Spleen (tissue), 13 donors: ENCODE measurements at places on chromosomes 2 and 18.
A peak's percentile ranks its signal among the peaks of the same experiment; 100 is the strongest.

DNA sequence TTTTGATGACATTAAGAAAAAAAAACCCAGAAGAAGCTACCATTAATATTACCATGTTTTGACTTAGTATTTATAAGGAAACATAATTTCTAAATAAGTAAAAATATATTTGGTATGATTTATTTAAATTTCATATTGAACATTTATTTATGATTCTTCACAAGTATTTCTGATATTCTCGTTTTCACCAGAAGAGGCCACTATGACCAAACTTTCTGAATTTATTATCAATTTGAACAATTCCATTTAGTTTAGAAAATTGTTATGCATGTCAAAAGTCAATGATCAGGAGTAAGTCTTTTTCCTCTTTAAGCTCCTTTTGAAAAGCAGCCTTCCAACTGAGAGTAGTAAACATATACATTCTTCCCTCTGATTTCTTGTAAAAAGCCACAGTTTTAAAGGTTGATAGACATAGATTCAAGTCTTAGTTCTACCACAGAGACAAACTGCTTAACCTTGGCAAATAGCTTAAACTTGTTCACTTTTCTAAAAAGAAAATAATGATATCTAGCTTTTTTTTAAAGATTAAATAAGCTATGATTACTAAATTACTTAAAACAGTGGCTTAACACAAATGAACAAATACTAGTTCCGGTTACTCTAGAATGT lies 329.9 kb downstream of the TRIB2 start:
- no peak for DNase-seq

GRCh38 chr2:241636182-241637017 lies 558 bp downstream of the THAP4 start:
- DNase-seq: peak; percentile 90

- DNase-seq: no peak
Measured at GRCh38 chr2:18362696-18363095, 197.8 kb downstream of the RDH14 start.

DNA sequence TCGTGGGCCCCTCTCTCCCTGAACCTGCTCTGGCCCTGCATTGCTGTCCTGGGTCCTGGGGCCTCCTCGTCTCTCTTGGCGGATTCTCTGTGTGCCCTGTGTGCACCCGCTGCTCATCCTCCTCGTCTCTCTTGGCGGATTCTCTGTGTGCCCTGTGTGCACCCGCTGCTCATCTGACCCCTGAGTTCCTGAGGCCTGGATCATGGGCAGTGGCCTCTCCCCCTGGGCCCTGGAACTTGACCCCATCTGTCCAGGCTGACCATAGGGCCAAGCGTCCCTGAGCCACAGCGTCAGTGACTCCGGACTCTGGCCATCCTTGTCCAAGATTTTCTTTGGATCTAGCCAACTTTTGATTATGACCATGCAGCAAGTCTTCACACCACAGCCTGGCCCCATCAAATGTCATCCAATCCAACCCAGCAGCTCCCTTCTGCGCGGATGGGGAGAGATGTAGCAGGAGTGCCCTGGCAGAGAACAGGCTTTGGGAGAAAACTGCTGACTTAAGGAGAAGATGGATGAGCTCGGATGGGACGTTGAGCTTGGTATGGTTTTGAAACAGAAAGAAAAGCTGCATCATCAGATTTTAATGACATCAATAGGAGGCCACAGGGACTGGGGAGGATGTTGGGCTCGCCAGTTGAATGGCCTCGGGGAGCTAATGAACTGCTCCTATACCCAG lies 455.1 kb upstream of the HS6ST1 start:
- DNase-seq: peak; percentile 47

DNA sequence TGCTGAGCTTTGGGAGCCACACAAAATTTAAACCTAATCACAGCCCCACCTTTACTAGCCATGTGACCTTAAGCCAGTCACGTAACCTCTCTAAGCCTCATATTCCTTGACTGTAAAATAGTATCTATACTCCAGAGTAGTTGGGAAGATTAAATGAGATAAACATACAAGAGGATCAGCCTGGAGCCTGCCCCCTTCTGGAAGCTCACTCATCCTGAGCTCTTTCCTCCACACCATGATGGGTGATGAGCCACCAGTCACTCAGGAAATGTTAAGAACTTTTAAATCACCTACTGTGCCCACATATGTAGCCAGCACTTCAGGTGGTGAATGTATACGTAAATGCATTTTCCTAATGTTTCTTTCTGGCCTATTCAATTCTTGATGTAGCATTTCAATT lies 195.9 kb upstream of the DDX18 start:
- DNase-seq: no peak

DNA sequence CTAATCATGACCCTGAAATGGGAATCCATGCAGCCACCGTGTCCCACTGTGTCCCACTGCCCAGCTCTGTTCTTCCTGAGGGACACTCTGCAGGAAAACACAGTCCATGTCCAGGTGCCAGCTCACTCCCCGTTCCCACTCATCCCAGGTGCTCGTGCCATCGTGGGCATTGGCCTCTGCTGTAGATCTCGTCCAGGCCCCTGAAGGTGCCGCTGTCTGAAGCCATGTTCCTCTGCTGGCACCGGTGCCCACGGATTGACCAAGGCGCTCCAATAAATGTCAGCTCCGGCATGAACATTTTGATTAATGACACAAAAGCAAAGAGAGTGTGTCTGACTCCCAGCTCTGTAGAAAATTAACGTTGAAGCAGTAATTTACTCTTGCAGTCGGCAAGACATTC lies 280.1 kb upstream of the SALL3 start:
- DNase-seq: peak; percentile 60
